Thymus (tissue), 14 donors: ENCODE measurements at places on chromosomes 11 and 22. TPM values are rescaled to one million over a fixed set of nuclear protein-coding genes. Genes with fewer than 3 reads are reported as not detected.

The OR4A16 gene
- not detected for total RNA-seq

The TIMM10 gene
- 46.3 TPM for total RNA-seq

The PRSS23 gene
- total RNA-seq: 8.9 TPM

The IFITM10 gene
- 0.14 TPM for total RNA-seq

The RPS25 gene
- total RNA-seq: 2,320 TPM

The LYVE1 gene
- 4.1 TPM for total RNA-seq

The DUSP8 gene
- total RNA-seq: 0.14 TPM

The VEGFB gene
- 16.0 TPM for total RNA-seq

DNA sequence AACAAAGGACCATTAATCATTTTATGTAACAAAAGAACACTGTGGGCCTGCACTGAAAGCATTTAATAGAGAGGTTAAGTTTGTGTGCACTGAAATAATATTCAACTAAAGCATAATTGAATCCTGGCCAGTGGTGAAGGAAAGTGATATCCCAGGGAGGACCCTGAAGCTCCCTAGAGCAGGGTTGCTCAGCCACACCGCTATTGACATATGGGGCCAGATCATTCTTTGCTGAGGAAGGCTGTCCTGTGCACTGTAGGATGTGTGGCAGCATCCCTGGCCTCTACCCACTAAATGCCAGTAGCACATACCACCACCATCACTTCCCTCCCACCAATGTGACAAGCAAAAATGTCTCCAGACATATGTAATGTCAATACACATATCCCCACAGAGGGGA lies 166.1 kb upstream of the MTNR1B start:
- H3K27ac ChIP-seq: no peak overlapping the region
- H3K4me3 ChIP-seq: no peak overlapping the region
- no peak for DNase-seq
- no peaks in the 10 kb centered on the region for H3K36me3 ChIP-seq

DNA sequence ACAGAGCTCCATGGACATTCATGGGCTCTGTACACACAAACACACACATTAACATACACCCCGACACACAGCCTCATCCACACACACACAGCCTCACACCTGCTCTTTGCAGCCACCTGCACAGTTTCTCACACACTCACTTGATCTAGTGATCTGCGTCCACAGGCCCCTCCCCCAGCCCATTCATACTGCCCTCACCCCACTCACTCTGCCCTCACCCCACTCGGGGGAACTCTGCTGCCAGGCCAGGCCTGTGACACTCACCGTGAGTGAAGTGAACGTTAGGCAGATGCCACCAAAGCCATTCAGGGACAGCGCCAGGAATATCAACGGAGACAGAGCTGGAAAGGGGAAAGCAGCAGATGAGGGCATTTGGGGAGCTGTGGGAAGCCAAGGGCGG lies 15.0 kb downstream of the SLC43A1 start:
- no peak for DNase-seq
- H3K4me1 ChIP-seq: peaks cover 10% of the 10 kb centered on the region
- H3K36me3 ChIP-seq: no peaks in the 10 kb centered on the region

GRCh38 chr11:46112961-46113607 lies 8.2 kb downstream of the PHF21A start:
- no peaks in the 10 kb centered on the region for H3K4me1 ChIP-seq
- no peaks in the 10 kb centered on the region for H3K36me3 ChIP-seq
- no peak overlapping the region for H3K4me3 ChIP-seq
- DNase-seq: peak; percentile 72
- H3K27ac ChIP-seq: no peak overlapping the region

DNA sequence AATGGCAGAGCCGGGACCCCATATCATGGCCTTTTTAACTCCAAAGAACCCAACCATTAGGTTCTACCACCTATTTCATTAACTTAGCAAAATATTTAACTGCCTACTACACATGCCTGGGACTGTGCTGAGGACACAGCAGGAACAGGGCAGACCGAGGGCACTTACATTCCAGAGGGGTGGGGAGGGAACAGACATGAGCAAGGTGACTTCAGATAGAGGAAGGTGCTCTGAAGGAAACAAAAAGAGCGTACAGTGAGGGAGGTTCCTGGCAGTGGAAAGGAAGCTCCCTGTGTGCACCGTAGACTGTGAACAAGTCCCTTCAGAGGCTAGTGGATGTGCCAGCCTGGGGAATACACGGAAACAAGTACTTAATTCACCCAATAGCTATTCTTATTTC lies 82.8 kb downstream of the NAT10 start:
- H3K4me1 ChIP-seq: peaks cover 37% of the 10 kb centered on the region
- H3K4me3 ChIP-seq: no peak overlapping the region
- DNase-seq: no peak

GRCh38 chr11:58965246-58965985 lies 26.1 kb downstream of the GLYATL1 start:
- H3K4me3 ChIP-seq: no peak overlapping the region
- no peak for DNase-seq
- H3K4me1 ChIP-seq: no peaks in the 10 kb centered on the region
- H3K36me3 ChIP-seq: no peaks in the 10 kb centered on the region
- H3K27ac ChIP-seq: no peak overlapping the region

DNA sequence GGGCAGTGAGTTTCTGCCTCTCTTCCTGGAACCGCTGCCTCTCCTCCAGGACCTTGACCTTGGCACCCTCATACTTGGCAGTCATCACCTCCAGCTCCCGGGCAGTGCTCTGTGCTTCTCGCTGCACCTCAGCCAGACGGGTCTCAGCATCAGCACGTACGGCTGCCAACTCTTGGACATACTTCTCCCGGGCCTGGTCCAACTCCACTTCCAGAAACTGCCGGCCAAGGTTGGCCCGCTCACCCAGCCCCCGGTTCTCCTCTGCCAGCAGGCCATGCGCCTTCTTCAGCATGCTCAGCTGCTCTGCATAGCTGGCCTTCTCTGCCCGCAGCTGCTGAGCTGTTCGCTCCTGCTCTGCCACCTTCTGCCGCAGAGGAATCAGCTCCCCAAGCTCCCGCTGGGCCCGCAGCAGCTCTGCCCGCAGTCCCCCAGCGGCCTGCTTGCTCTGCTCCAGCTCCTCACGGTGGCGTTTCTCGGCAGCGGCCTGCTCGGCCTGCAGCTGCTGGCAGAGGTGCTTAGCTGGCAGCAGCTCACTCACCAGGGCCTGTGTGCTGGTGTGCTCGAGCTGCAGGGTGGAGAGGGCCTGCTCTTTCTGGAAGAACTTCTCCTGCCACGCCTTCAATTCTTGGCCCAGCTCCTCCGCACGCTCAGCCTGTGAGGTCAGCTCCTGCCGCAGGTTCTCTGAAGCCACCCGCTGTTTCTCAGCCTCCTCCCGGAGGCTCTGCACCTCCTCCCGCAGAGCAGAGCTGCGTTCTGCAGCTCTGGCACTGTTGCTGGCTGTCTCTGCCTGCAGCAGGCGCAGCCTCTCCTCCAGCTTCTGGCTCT lies 14.4 kb downstream of the IL18BP start:
- no peak for DNase-seq
- H3K4me1 ChIP-seq: no peaks in the 10 kb centered on the region
- no peaks in the 10 kb centered on the region for H3K27me3 ChIP-seq
- H3K36me3 ChIP-seq: peaks cover 97% of the 10 kb centered on the region

- H3K4me1 ChIP-seq: peaks cover 30% of the 10 kb centered on the region
- H3K27me3 ChIP-seq: no peaks in the 10 kb centered on the region
- no peak overlapping the region for H3K4me3 ChIP-seq
- DNase-seq: no peak
- H3K36me3 ChIP-seq: peaks cover 41% of the 10 kb centered on the region
Measured at GRCh38 chr22:20530368-20531153, 23.2 kb downstream of the MED15 start.

GRCh38 chr11:78938971-78939370 lies 364.3 kb upstream of the NARS2 start:
- no peak overlapping the region for H3K27ac ChIP-seq
- H3K27me3 ChIP-seq: no peaks in the 10 kb centered on the region
- no peaks in the 10 kb centered on the region for H3K36me3 ChIP-seq
- no peak overlapping the region for H3K4me3 ChIP-seq
- no peak for DNase-seq

GRCh38 chr11:33620423-33621171 lies 80.0 kb downstream of the C11orf91 start:
- H3K36me3 ChIP-seq: no peaks in the 10 kb centered on the region
- no peak for DNase-seq
- no peaks in the 10 kb centered on the region for H3K4me1 ChIP-seq
- H3K27me3 ChIP-seq: no peaks in the 10 kb centered on the region
- no peak overlapping the region for H3K4me3 ChIP-seq
- H3K27ac ChIP-seq: no peak overlapping the region

GRCh38 chr11:44634401-44635281 lies 69.2 kb downstream of the CD82 start:
- H3K4me3 ChIP-seq: no peak overlapping the region
- no peak for DNase-seq
- no peak overlapping the region for H3K27ac ChIP-seq
- H3K27me3 ChIP-seq: no peaks in the 10 kb centered on the region
- H3K36me3 ChIP-seq: no peaks in the 10 kb centered on the region

- no peak overlapping the region for H3K27ac ChIP-seq
- H3K36me3 ChIP-seq: no peaks in the 10 kb centered on the region
- no peak for DNase-seq
Measured at GRCh38 chr11:60263402-60263801, 17.1 kb upstream of the MS4A4A start.

GRCh38 chr22:40434745-40435144 lies 64.4 kb downstream of the SGSM3 start:
- no peak overlapping the region for H3K27ac ChIP-seq
- H3K4me1 ChIP-seq: peaks cover 14% of the 10 kb centered on the region
- DNase-seq: no peak
- H3K4me3 ChIP-seq: no peak overlapping the region
- H3K36me3 ChIP-seq: peaks cover 21% of the 10 kb centered on the region

- H3K4me3 ChIP-seq: no peak overlapping the region
- H3K27me3 ChIP-seq: no peaks in the 10 kb centered on the region
- H3K4me1 ChIP-seq: no peaks in the 10 kb centered on the region
- DNase-seq: no peak
- no peak overlapping the region for H3K27ac ChIP-seq
- H3K36me3 ChIP-seq: no peaks in the 10 kb centered on the region
Measured at GRCh38 chr11:123282597-123282996, 87.5 kb upstream of the CLMP start.

- no peaks in the 10 kb centered on the region for H3K4me1 ChIP-seq
- H3K36me3 ChIP-seq: no peaks in the 10 kb centered on the region
- no peak overlapping the region for H3K27ac ChIP-seq
Measured at GRCh38 chr11:116603728-116604323, 169.0 kb downstream of the BUD13 start.

GRCh38 chr11:100632941-100633452 lies 54.1 kb upstream of the ARHGAP42 start:
- H3K4me1 ChIP-seq: no peaks in the 10 kb centered on the region
- no peaks in the 10 kb centered on the region for H3K27me3 ChIP-seq
- no peaks in the 10 kb centered on the region for H3K36me3 ChIP-seq

- no peaks in the 10 kb centered on the region for H3K36me3 ChIP-seq
- no peak overlapping the region for H3K27ac ChIP-seq
- no peaks in the 10 kb centered on the region for H3K27me3 ChIP-seq
- H3K4me1 ChIP-seq: no peaks in the 10 kb centered on the region
Measured at GRCh38 chr11:119520966-119521365, 98.0 kb upstream of the THY1 start.

DNA sequence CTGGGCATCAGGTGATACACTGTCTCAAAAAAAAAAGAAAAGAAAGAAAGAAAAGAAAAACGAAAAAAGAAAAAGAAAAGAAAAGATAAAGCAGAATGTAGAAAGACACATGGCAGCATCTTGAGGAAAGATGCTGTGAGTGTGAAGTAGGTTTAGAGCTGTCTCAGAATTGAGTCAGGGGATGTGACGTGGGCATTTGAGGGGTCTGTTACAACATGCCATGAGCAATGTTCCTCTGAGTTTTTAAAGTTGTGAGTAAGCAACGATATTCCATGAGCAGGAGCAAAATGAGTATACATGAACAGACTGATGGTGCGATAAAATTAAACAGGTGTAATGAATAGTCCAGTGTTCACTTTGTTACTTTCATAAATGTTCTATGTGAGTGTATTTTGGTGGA lies 11.3 kb upstream of the QSER1 start:
- no peak overlapping the region for H3K4me3 ChIP-seq
- H3K4me1 ChIP-seq: no peaks in the 10 kb centered on the region
- no peaks in the 10 kb centered on the region for H3K36me3 ChIP-seq
- DNase-seq: no peak
- H3K27ac ChIP-seq: no peak overlapping the region

- H3K36me3 ChIP-seq: no peaks in the 10 kb centered on the region
- H3K27ac ChIP-seq: no peak overlapping the region
- H3K4me3 ChIP-seq: no peak overlapping the region
Measured at GRCh38 chr22:19750507-19751490, 9.8 kb upstream of the TBX1 start.

- H3K36me3 ChIP-seq: peaks cover 7% of the 10 kb centered on the region
- H3K4me3 ChIP-seq: no peak overlapping the region
- peaks cover 27% of the 10 kb centered on the region for H3K27me3 ChIP-seq
Measured at GRCh38 chr11:403761-404431, 9.9 kb downstream of the PKP3 start.

DNA sequence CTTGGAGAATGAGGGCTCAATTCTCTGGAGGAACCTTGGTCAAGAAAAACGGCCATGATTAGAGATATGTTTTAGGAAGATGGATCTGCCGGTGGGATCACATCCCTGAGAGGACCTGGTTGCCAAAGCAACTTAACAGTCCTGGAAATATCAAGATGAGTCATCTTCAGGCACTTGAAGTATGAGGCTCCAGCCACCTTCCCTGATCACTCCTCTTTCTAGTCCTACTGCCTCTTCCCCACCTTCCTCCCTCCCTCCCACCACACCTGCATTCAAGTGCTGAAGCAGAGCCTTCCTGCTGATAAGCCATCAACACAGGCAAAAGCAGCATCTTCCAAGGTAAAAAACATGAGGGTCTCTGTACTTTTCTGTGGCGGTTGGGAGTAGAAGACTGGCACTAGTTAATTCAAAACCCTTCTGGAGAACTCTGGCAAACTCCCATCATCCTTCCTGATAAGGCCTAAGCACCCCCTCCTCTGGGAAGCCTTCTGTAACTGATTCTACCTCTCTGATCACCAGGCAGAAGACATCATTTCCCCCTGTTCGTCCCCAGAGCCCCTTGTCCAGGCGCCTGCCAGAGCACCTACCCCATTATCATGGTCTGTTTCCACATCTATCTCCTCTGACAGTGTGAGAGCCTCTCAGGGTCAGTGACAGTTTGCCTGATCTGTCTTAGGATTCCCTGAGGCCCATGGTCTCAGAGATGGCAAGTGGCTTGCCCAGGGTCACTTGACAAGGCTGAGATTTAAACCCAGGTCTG lies 79.8 kb downstream of the CLPB start:
- no peak overlapping the region for H3K27ac ChIP-seq
- peaks cover 13% of the 10 kb centered on the region for H3K36me3 ChIP-seq
- no peak overlapping the region for H3K4me3 ChIP-seq
- no peaks in the 10 kb centered on the region for H3K4me1 ChIP-seq
- no peak for DNase-seq

DNA sequence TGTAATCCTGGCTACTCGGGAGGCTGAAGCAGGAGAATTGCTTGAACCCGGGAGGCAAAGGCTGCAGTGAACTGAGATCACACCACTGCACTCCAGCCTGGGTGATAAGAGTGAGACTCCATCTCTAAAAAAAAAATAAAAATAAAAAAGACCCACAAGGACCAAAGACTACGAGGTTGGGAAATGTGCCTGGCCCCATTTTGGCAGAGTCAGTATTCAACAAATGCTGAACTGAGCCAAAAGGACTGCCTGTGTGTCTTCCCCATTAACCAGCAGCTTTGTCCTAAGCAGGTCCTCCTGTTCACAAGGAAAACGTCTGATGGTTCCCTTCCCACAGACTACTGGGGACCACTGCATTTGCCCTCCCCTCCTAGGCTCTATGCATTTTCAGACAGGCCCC lies 27.6 kb downstream of the ADORA2A start:
- peaks cover 19% of the 10 kb centered on the region for H3K4me1 ChIP-seq
- H3K4me3 ChIP-seq: no peak overlapping the region
- DNase-seq: no peak
- H3K27ac ChIP-seq: no peak overlapping the region
- H3K36me3 ChIP-seq: peaks cover 4% of the 10 kb centered on the region
